Vagina (tissue), 2 donors: ENCODE measurements at places on chromosomes 6 and 20. TPM values are rescaled to one million over a fixed set of nuclear protein-coding genes. Genes with fewer than 3 reads are reported as not detected.

DNA sequence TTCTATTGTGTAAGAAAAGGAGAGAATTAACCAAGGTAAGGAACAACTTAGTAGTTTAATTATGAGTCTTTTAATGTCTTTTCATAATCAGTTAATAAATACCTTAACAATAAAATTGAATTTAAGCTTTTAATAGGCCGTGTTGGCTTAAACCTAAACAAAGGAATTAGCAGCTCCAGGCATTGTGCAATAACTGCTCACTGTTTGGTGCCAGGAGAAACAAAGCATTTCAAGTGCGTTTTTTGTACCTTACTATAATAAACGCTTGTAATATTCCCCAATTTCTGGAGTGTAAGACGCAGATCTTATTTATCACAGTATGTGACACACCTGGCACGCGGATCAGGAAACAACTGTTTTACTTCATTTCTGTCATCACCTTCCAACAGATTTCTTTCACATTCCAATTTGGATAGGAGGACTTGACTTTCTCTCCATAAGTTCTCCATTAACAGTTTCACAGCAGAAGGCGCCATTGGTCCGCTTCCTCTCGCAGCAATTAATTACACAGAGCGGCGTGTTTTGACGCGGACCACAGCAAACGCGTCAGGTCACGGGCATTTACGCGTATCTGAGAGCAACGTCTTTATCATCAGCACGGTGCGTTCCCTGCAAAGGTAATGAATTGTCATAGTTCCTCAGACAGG is 335.8 kb upstream of the NT5E start:
- H3K27me3 ChIP-seq: no peaks in the 10 kb centered on the region
- H3K27ac ChIP-seq: no peak overlapping the region
- H3K36me3 ChIP-seq: no peaks in the 10 kb centered on the region
- DNase-seq: no peak
- H3K4me1 ChIP-seq: peaks cover 9% of the 10 kb centered on the region

The PRIM2 gene
- total RNA-seq: 6.9 TPM

DNA sequence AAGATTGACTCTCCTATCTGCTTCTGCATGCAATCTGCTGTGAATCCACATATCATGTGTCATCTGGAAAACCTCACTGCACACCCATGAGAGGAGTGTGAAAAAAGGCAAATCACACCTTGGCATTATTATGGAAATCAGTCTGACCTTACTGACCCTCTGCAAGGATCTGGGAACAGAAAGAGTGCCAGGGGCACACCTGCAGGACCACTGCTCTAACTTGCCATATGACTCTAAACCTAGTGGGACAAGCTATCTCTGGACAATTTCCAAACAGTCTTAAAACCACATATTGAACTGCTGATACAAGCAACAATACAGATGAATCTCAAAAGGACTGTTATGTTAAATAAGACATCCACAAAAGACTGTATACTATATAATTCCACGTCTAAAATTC is 50.3 kb downstream of the ABHD12 start:
- H3K4me3 ChIP-seq: no peak overlapping the region
- no peak for DNase-seq
- no peaks in the 10 kb centered on the region for H3K36me3 ChIP-seq
- peaks cover 24% of the 10 kb centered on the region for H3K4me1 ChIP-seq
- no peaks in the 10 kb centered on the region for H3K27me3 ChIP-seq
- no peak overlapping the region for H3K27ac ChIP-seq

The SKIC2 gene
- total RNA-seq: 35.4 TPM

DNA sequence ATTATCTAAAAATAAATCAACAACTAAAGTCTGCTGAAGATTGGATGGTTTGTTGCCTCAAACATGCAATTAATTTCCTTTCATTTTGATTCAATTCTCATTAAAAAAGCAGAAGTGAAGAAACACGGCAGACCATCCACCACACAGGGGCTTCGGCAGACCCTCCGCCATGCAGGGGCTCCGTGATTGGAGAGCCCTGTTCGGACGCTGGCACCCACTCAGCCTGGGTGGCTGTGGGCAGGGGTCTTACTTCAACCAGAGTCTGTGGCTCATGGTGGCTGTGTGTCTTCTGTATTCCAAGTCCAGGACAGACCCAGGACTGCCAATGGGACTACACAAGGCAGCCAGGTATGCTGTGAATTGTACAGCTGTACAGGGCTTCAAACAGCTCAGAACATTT is 86.9 kb upstream of the FRMD1 start:
- H3K27me3 ChIP-seq: no peaks in the 10 kb centered on the region
- no peaks in the 10 kb centered on the region for H3K36me3 ChIP-seq
- no peak overlapping the region for H3K27ac ChIP-seq
- peaks cover 18% of the 10 kb centered on the region for H3K4me1 ChIP-seq

DNA sequence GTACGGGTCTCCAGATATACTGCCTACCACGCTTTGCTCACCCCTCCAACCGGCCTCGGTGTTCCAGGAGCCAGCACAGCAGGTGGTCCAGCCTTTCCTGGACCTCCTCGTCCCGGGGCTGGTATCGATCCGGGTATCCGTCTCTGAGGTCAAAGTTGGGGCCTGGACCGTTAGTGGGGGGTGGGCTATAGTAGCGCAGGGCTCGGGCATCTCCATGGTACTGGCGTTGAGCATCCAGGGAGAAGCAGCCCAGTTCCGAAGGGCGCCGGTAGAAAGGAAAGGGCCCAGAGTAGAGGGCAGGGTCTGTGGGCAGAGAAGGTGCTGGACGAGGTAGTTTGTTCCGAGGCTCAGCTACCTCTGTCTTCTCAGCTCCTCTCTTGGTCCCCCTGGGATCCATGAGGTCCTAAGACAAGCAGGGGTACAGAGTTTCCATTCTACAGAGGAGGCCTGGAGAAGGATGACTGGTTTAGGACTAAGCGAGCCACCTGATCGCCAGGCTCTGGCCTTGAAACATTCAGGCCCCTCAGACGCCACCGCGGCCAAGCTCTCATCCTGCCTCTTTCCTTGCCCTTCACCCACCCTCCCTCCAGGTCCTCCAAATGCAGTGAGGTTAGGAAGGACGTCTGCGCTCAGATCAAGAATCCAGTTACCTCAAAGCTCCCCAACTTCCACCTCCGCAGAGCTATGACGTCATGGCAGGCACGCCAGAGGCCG is 502 bp downstream of the DXO start:
- peak overlapping the region; percentile 95 for H3K27ac ChIP-seq
- H3K27me3 ChIP-seq: no peaks in the 10 kb centered on the region
- peaks cover 36% of the 10 kb centered on the region for H3K36me3 ChIP-seq
- no peak for DNase-seq

- no peak overlapping the region for H3K4me3 ChIP-seq
- H3K27me3 ChIP-seq: no peaks in the 10 kb centered on the region
- no peaks in the 10 kb centered on the region for H3K36me3 ChIP-seq
- no peaks in the 10 kb centered on the region for H3K4me1 ChIP-seq
- no peak for DNase-seq
Measured at GRCh38 chr20:59588236-59588855, 16.0 kb upstream of the PHACTR3 start.

DNA sequence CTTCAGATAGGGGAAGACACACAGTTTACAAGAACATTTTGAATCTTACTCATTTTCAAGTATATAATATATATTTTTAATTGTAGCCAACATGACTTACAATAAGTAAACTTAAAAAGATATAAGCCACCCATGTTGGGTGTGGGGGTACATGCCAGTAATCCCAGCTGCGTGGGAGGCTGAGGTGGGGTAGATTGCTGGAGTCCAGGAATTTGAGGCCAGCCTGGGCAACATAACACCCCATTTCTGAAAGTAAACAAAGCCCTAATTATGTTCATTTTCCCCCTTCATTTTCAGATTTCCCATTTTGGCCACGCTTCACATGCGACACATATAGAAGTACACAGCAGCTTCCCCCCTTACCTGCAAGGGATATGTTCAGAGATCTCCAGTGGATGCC is 30.5 kb downstream of the SERPINB6 start:
- H3K27ac ChIP-seq: no peak overlapping the region
- no peak overlapping the region for H3K4me3 ChIP-seq
- H3K27me3 ChIP-seq: no peaks in the 10 kb centered on the region
- DNase-seq: peak; percentile 46

The CNKSR3 gene
- 7.4 TPM for total RNA-seq

GRCh38 chr6:170313716-170314295 is 7.2 kb downstream of the FAM120B start:
- no peaks in the 10 kb centered on the region for H3K27me3 ChIP-seq
- H3K4me1 ChIP-seq: peaks cover 52% of the 10 kb centered on the region
- H3K36me3 ChIP-seq: no peaks in the 10 kb centered on the region

GRCh38 chr6:47308552-47309290 is 984 bp downstream of the TNFRSF21 start:
- H3K4me3 ChIP-seq: peak overlapping the region; percentile 62
- no peaks in the 10 kb centered on the region for H3K27me3 ChIP-seq
- H3K36me3 ChIP-seq: no peaks in the 10 kb centered on the region

The ZC3H12D gene
- 2.2 TPM for total RNA-seq

DNA sequence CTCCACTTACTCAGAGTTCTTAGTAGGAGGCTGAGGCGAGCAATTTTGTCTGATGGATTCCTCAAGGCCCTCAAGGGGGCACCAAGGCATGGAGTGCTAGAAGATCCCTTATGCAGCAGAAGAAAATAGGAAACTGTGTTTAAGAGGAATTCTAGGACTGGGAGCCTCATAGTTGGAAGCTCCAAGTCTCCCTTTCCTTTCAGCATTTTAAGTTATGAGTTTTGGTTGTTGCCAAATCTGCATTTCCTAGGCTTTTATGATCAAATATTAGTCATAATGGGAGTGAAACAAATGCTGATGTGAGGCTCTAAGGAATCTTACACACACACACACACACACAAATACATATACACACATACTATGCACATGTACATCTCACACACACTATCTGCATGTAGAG is 714.0 kb downstream of the UTRN start:
- no peak for DNase-seq
- no peak overlapping the region for H3K27ac ChIP-seq
- H3K27me3 ChIP-seq: no peaks in the 10 kb centered on the region
- H3K4me3 ChIP-seq: no peak overlapping the region

The BANF2 gene
- not detected for total RNA-seq

DNA sequence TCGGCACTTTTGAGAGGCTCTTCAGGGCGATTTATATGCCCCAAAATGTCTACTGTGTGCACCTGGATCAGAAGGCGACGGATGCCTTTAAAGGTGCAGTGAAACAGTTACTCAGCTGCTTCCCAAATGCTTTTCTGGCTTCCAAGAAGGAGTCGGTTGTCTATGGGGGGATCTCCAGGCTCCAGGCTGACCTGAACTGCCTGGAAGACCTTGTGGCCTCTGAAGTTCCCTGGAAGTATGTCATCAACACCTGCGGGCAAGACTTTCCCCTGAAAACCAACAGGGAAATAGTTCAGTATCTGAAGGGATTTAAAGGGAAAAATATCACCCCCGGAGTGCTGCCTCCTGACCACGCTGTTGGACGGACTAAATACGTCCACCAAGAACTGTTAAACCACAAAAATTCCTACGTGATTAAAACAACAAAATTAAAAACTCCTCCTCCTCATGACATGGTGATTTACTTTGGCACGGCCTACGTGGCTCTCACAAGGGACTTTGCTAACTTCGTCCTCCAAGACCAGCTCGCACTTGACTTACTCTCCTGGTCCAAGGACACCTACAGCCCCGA is 8.2 kb downstream of the GCNT2 start:
- DNase-seq: no peak
- H3K4me3 ChIP-seq: peak overlapping the region; percentile 21
- no peaks in the 10 kb centered on the region for H3K36me3 ChIP-seq

GRCh38 chr20:31679357-31680285 is 41.9 kb downstream of the COX4I2 start:
- DNase-seq: no peak
- H3K27ac ChIP-seq: no peak overlapping the region
- no peaks in the 10 kb centered on the region for H3K27me3 ChIP-seq
- no peaks in the 10 kb centered on the region for H3K36me3 ChIP-seq

DNA sequence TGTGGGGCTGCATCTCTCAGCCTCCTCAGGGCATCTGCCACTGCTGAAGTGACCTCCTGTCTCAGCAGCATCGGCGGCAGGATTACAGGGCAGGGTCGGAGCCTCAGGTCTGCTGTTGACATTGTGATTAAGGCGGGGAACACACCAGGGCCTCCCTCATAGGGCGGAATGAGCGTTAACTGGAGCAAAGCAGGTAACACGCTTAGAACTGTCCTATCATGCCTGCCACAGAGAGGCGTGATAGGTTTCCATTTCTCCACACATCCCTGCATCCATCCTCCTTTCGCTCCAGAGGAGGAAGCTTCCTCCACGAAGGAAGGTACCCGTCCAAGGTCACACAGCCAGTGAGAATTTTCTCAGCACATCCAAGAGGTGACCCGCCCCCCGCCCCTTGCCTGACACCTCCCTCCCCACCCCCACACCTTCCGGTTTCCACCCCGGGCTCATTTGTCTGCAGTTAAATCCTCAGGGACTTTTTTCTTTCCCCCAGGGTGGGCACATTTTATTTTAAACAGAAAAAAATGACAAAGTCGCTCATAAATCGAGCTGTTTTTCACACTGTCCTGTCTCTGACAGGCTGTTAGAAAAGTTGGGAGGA is 200.8 kb downstream of the TFAP2C start:
- H3K27ac ChIP-seq: peak overlapping the region; percentile 87
- H3K4me1 ChIP-seq: peaks cover 50% of the 10 kb centered on the region
- no peak for DNase-seq
- no peaks in the 10 kb centered on the region for H3K36me3 ChIP-seq
- no peak overlapping the region for H3K4me3 ChIP-seq

The SLC22A7 gene
- total RNA-seq: not detected
